ENCODE measurements at places on chromosomes 3 and 15.

- DNase-seq: no peak
Observed at GRCh38 chr3:12175137-12175593, 16.5 kb upstream of the TIMP4 start.

DNA sequence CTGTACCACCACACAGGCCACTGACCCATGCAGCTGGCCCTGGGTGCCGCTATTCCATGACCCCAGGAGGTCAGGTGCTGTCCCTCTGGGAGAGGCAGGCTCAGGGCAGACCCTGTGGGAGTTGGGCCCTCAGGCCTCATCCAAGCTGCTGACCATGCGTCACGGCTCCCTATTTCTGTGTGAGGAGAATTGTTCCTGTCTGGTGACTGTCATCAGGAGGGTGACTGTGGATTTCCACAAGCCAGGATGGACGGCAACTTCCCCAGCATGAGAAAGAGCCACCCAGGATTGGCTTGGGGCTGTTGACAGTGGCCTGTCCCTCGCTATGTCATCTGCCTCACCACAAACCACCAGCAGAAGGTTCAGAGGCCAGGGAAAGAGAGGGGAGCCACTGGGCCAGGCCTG is 41.4 kb downstream of the ZDHHC19 start:
- no peak for DNase-seq

- no peak for DNase-seq
Observed at GRCh38 chr3:9951962-9952805, at the start of gene PRRT3. PRRT3 (minus strand) TSS chr3:9952408; CDS start chr3:9950115, 2,293 bp downstream.

- DNase-seq: no peak
Observed at GRCh38 chr15:57146506-57147201, 228.2 kb downstream of the TCF12 start.

Measured in suprapubic skin (tissue), 4 donors.